ENCODE measurements at places on chromosomes 5 and 9.

DNA sequence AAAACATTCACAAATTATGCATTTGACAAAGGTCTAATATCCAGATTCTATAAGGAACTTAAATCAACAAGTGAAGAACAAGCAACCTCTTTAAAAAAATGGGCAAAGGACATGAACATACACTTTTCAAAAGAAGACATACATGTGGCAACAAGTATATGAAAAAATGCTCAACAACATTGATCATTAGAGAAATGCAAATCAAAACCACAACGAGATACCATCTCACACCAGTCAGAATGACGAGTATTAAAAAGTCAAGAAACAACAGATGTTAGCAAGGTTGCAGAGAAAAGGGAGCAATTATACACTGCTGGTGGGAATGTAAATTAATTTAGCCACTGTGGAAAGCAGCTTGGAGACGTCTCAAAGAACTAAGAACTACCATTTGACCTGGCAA lies 38.9 kb upstream of the TNFSF15 start:
- no peak for DNase-seq

- DNase-seq, result no peak
Measured at GRCh38 chr5:62596691-62597090, 18.1 kb downstream of the LRRC70 start.

GRCh38 chr5:119470851-119471451 lies 18.7 kb downstream of the HSD17B4 start:
- no peak for DNase-seq

GRCh38 chr5:18375641-18376040 lies 741.4 kb downstream of the TAF11L14 start:
- DNase-seq, result no peak

- peak; percentile 12 for DNase-seq
Measured at GRCh38 chr9:2559192-2560152, 62.1 kb upstream of the VLDLR start.

DNA sequence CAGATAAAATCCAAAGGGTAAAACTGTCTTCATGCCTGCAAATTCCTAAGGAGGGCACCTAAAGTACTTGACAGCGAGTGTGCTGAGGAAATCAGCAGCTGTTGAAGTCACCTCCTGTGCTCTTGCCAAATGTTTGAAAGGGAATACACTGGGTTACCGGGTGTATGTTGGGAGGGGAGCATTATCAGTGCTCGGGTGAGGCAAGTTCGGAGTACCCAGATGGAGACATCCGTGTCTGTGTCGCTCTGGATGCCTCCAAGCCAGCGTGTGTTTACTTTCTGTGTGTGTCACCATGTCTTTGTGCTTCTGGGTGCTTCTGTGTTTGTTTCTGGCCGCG lies 727 bp upstream of the ADRB2 start:
- DNase-seq, result no peak

All from ascending aorta (tissue), 2 donors.